CD4-positive, alpha-beta T cell treated with Interferon gamma for 1 hour (primary cell): ENCODE measurements at places on chromosomes 11 and 22.

DNA sequence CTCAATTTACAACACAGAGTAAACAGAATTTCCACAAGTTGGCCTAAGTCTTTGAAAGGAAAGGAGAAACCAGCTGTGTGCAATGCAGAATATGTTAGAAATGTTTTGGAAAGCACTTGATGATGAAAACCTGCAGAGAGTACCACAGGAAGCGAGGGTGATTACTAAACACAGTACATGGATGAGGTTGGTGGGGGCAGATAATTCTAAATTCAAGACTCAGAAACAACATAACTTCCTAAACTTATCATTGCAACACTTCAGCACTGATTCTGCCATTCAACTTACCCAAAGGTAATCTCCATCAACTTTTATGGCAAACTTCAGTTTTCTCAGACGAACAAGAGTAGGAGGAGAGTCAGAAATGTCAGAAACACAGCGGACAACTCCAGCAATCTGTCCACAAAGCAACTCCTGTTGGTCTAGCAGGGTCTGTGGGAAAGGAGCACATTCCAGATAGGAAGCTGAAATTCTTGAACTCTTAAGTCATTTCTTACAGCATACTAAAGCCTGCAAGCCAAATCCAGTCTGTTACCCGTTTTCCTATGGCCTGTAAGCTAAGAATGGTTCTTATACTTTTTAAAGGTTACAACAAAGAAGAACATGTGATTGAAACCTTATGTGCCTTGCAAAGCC, 6.8 kb downstream of the HPS4 start:
- DNase-seq, result no peak

DNA sequence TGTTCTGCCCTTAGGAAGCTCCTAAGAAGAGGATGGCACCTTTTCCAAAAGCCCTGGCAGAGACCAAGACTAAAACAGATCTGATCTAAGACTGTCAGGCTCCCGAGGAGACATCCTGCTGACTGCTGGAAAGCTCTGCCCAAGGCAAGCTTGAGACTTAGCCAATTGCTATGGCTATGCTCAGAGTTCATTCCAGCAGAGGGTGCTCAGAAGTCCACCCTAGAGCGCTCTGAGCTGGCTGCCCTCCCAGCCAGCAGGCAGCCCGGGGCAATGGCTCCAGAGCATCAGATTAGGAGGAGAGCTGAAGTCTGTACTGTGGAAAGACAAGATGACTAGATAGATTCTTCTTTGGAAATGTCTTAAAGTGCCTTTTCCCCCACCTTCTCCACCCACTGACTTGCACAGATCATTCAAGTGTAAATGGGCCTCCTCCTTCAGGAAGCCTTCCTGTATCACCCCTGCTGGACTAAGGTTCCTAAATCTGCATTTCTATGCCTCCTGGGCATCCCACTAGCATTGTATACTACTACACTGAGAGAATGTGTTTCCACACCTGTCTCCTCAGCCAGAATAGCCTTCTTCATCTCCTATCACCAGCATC, 23.4 kb downstream of the LRRC55 start:
- DNase-seq, result no peak

DNA sequence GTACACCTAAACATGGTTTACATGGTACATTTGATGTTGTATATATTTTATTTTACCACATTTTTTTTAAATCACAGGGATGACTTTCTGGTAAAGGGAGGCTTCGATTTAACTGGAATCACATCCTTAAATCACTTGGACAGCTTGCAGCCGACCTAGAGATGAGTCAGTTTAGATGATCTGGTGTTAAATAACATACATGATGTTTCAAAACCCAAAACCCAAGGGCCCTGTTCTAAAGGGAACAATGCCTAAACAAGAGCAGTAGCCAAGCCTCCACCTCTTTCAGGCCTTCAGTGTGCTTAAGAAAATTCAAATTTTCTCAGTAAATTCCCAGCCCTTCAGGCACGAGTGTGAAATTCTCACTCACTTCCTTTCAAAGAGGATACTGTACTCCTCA, 108.8 kb downstream of the WT1 start:
- DNase-seq, result no peak

DNA sequence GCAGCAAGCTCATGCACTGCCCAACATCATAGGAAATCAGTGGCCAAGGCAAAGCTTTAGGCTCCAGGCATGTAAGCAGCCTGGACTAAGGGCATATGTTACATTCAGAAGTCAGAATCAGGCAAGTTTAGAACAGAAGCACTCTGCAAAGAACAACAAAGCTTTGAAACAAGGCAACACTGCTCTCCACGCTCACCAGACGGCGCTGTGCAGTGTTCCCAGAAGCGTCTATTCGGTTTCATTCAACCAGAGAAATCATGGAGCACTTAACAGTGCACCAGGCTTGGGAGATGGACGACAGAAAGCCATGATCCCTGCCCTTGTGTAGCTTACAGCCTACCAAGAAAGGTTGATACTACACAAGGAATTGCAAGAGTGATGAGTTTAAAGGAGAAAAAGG, 555.8 kb downstream of the BUD13 start:
- no peak for DNase-seq

GRCh38 chr11:77409046-77409445, 64.8 kb downstream of the PAK1 start:
- no peak for DNase-seq

DNA sequence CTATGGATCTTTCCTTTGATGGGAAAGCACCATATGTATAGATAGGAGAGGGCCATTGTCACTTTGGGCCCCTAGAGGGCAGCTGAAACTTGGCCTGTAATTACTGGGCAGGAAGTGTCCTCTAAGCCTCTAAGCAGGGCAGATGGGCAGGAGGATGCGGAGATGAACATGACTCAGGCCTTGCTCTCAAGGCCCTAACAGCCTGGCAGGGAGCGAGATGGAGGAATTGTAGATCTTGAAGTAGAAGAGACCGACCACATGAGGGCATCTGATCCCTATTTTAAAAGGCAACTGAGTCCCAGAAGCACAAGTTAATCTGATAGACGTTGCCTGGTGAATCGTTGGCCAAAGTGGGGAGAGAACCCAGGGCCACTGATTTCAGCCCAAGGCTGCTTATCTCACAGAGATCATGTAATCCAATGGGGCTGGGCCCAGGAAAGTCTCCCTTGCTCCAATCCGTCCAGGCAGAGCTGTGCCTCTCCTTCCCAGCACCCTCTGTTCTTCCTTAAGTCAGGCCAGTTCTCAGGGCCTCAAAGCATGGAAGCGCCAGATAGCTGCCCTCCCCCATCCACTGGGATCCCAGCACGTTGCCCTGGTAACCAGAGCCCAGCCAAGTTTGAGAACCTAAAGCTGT, 2.5 kb upstream of the SEPTIN3 start:
- peak; percentile 53 for DNase-seq

- DNase-seq, result no peak
Observed at GRCh38 chr11:77299528-77299993, 1.9 kb downstream of the GDPD4 start.

DNA sequence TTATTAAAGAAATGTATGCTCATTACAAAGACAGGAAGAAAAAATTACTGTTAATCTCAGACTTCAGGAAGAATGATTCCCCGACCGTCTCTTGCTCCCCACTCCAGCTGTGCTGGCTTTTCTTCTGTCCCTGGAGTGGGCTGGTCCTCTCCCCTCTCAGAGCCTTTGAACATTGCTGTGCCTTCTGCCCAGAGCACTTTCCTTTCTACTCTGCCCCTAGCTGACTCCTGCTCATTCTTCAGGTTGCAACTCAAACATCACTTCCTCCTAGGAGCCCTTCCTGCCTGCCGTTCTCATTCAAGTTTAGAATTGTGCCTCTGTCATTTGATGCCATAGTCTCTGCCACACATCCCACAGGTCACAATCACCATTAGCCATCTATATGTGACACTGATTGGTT, 329.5 kb downstream of the MIAT start:
- DNase-seq, result no peak

- peak; percentile 11 for DNase-seq
Observed at GRCh38 chr11:71080239-71081097, 171.9 kb downstream of the SHANK2 start.

DNA sequence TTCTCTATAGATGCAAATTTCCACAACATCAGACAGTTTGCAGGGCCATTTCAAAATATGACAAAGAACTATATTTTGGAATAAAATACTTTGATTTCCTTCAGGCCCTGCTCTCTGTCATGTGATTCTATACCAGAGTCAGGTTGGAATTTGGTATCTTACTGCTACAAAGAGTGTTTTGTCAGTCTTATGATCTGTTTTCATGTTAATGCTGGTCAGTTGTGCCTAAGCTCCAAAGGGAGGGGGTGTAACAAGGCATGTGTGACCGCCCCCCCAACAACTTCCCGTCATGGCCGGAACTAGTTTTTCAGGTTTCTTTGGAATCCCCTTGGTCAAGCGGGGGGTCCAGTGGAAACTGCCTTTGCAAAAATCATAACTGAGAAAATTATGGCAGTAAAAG, 15.1 kb downstream of the C11orf96 start:
- DNase-seq, result no peak

- DNase-seq, result no peak
Observed at GRCh38 chr11:72719551-72719950, 32.7 kb downstream of the ARAP1 start.

GRCh38 chr11:110279881-110280280, 16.5 kb downstream of the RDX start:
- no peak for DNase-seq

GRCh38 chr22:25402160-25402500, 162.3 kb upstream of the GRK3 start:
- DNase-seq, result no peak

DNA sequence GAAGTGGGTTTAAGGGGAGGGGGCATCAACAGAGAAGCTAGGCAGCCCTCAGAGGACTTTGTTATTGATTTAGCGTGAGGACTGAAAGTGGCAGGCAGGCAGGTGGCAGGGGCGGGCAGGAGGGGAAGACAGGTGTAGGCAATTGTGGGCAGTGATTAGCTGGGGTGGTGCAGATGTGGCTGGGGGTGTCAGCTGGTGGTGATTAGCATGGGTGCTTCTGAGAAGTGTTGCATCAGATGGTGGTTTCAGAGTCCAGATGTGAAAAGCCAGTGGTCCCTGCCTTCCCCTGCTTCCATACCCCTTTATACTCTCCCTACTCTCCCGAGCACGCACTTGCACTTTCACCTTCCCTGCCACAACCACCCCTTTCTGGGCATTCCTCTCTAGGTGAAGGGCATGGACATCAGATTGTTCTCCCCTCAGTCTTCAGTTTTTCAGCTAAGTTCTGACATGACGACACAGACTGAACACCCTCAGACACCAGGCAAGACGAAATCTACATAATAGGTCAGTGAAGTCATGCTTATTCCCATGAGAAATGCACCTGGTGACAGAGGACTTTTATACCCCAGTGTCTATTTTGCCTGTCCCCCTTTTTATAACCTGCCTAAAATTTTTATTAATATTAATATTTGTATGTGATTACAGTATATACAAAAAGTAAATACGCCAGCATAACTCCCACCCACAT, 435.7 kb upstream of the CADM1 start:
- DNase-seq, result no peak

DNA sequence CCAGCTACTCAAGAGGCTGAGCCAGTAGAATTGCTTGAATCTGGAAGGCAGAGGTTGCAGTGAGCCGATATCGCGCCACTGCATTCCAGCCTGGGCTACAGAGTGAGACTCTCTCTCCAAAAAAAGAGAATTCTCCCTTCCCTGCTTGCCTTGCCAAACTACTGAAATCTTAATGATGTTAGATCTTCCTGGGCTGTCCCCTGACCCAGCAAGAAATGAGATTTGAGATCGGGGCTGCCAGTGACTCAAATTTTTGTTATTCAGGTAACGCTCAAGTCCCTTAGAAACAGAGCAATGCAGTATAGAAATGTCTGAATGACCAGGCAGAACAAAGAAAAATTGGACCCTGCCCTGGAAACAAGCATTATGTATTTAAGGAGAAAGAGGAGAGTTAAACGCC, 4.0 kb upstream of the RBFOX2 start:
- no peak for DNase-seq

- no peak for DNase-seq
Observed at GRCh38 chr11:129939510-129939909, 44.1 kb upstream of the NFRKB start.

- peak; percentile 61 for DNase-seq
Observed at GRCh38 chr22:46267431-46268279, at the start of gene TTC38. Gene TTC38, plus strand, starts transcription at chr22:46268008. Its CDS starts 32 bp downstream, at chr22:46268040.

- no peak for DNase-seq
Observed at GRCh38 chr11:72228229-72228843, 3.8 kb downstream of the INPPL1 start.

DNA sequence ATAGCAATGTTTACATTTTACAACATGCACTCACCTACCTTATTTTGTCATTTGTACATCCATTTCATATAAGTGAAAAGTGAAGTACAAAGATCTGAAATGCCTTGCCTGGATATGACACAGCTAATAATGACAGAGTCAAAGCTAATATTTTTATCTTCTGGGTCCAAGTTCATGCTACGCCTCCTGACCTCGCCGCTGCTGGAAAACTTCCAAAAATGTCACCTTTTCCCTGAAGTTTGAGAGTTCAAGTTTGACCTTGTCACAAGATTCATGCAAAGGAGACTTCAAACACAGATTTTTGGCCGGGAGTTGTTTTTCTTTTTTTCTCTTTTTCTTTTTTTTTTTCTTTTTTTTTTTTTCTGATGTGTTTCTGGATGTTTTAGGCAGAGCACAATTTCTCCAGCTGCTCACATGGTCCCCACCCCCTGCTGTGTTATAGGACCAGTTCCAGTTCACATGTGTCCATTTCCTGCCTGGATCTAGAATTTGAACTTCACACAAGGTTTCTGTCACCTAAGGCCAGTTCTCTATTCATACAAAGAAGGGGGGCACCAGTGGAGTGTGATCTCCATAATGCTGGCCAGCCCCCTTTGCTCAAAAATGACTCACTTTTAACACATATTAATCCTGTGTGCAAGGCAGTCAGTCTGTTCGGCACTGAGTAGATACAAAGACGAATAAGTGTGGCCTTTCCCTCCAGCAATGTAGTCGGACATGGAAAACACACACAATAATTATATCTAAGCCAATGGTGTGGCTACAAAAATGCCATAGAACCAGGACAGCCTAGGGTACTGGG, 546.8 kb downstream of the BUD13 start:
- DNase-seq, result no peak

GRCh38 chr11:117907276-117908108, 21.7 kb downstream of the TMPRSS13 start:
- peak; percentile 74 for DNase-seq

GRCh38 chr11:120062561-120062930, 75.4 kb downstream of the TRIM29 start:
- no peak for DNase-seq

DNA sequence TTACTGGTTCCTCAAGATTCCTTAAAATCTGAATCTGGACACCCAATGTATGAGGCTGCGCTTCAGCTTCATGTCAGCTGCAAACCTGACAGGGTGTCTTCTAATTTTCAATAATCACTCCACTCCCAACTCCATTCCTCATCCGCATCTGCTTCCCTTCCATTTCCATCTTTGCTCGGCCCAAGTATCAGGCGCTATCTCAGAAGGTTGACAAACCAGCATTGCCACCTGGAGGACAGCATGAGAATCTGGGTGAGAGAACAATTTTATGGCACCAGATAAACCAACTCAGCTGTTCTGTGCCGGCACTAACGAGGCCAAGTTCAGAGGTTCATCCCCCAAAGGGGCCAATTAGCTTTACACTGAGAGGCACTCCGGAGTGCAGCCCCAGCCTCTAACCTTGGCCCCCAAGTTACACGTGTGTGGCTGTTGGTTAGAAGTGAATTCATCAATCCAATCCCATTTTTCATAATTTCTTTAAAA, 79.1 kb upstream of the LMO2 start:
- peak; percentile 24 for DNase-seq

- DNase-seq, result peak; percentile 78
Observed at GRCh38 chr11:2428322-2428795, 16.0 kb downstream of the TRPM5 start.
